ENCODE measurements at places on chromosomes 16 and 17.

GRCh38 chr16:3029491-3030221 is 5.8 kb downstream of the THOC6 start:
- no peak for DNase-seq

GRCh38 chr16:4799171-4799855 is 3.1 kb downstream of the ROGDI start:
- no peak for DNase-seq

DNA sequence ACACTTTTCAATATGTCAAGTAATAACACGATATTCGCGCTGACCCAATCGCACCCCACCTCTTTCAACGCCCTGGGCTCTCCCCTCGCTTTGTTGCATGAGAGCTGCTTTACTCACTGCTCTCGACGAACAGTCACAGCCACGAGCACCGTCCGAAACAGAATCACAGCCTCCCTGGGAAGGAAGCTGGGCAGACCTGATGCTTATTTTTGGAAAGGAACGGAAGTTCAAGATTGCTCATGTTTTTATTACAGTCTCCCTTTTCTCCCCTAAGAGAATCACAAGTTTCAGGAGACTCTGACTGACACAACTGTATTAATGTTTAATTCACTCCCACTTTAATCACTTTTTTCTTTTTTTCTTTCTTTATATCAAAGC is 67.8 kb downstream of the ANKRD11 start:
- no peak for DNase-seq

- DNase-seq: no peak
Observed at GRCh38 chr16:15996432-15997109, 47.2 kb downstream of the ABCC1 start.

DNA sequence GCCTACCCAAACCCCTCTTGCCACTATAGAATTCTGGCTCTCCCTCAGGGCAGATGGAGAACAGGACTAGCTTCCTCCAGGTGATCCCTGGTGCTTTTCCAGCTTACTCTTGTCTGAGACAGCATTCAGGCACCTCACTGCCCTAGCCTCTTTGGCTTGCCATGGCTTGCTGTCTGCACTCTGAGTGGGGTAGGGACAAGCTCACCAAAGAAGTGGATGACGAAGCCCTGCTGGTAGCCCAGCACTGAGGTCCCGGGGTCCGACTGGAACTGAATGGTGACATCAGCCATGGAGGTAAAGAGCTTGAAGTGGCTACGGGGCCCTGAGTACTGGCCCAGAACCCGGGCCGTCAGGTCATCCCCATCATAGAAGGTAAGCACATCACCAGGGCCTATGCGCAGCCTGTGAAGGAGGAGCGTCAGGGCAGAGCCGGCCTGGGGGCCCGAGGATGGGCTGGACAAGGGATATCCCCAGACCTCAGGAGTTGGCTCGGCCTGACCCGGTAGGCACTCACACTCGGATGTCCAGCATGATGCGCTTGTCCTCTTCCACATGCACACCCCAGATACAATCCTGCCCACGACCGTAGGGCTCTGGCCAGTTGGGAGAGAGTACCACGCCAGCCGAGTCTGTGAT is 7.6 kb upstream of the PHF12 start:
- no peak for DNase-seq

DNA sequence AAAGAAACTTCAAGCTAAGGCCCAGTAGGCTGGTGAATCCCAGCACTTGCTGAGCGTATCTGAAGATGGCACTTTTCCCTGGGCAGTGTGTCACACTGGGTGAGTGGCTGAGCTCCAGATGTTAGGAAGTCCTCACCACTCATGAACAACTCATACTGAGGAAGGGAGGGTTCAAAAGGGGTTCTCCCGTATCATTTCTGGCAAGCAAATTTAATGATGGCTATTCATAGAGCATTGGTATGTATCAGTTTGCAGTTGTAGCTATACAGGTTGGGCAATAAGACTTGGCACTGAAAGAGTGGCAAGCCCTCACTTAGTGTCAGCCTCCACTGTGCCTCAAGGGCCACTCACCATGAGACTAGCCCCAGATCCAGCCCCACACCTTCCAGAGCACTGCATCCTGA is 10.7 kb downstream of the GFOD2 start:
- DNase-seq: no peak

Data from activated T-helper 1 cell treated with anti-CD3 and anti-CD28 coated beads, Interleukin-2, amount 50 U/mL, for 16 hours (primary cell).